ENCODE measurements at places on chromosomes 13 and 19. TPM values are rescaled to one million over a fixed set of nuclear protein-coding genes. Genes with fewer than 3 reads are reported as not detected.

The IGFL4 gene
- polyA plus RNA-seq = 0.35 TPM

The VAV1 gene
- polyA plus RNA-seq = 1.7 TPM

The SEMA6B gene
- polyA plus RNA-seq = 2.7 TPM

The GDF15 gene
- polyA plus RNA-seq = 2.6 TPM

The SNRNP70 gene
- polyA plus RNA-seq = 292 TPM

The ZNF682 gene
- 15.6 TPM for polyA plus RNA-seq

The TJP3 gene
- 6.5 TPM for polyA plus RNA-seq

The C5AR1 gene
- polyA plus RNA-seq = 4.6 TPM

The CACNG6 gene
- polyA plus RNA-seq = 0.71 TPM

DNA sequence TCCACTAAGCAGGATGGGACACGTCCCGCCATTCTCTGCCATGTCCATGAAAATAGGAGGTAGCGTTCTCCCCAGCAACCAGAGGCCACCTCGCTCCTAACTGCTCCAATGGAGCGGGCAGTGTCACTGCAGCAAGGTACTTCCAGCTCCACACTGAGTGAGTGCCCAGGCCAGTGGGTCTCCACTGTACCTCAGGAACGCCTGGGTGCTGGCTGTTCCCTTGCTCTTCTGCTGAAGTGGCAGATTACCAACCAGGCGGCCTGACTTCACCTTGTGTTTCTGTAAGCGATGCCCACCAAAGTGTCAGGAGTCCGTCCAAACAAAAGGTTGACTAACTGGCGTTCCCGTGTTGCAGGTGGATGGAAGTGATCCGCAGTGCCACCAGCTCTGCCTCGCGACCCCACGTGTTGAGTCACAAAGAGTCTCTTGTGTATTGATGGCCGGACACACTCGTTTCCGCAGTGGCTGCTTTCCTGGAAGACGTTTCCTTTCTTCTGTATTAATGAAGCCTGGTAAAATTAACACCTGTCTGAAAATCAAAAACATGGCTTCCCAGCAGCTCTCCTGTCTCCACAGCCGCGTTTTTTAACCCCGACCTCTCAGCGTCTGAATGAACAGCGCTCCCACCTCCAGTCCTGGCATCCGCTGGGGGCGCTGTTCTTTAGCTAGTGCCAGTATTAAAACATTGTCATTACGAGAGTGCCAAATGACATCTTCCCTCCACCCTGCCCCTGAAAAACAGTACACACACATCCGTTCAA, 128.8 kb downstream of the STK24 start:
- DNase-seq = no peak

DNA sequence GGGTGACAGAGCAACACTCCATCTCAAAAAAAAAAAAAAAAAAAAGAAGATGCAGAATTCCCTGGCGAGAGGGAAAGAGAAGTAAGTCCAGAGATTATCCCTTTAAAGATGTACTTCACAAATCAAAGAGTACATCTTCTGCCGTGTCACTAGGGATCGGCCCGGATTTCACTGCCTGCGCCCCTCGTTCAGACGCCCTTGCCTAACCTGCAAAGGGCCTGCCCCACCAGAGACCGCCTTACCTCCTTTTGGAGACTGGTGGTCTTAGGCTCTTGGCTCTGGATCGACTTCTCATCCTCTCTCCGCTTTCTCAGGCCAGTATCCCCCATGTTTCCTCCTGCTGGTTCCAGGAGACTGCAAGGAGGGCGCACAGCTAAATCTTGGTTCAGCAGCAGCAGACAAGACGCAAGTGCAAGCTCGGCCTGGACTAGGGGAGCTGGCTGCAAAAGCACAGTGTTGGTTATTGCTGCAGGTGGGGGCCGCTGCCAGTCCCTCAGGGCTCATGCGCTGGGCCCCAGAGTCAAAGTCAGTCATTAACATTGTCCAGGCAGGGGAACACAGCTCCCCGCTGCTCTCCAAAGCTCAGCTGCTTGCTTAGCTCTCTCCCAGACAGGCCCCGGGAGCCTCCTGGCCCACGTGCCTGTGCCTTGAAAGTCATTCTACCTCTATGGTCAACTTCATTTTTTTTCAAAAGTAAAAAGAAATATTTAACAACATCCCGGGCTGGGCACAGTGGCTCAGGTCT, 1.2 kb downstream of the SLC7A9 start:
- DNase-seq = no peak

DNA sequence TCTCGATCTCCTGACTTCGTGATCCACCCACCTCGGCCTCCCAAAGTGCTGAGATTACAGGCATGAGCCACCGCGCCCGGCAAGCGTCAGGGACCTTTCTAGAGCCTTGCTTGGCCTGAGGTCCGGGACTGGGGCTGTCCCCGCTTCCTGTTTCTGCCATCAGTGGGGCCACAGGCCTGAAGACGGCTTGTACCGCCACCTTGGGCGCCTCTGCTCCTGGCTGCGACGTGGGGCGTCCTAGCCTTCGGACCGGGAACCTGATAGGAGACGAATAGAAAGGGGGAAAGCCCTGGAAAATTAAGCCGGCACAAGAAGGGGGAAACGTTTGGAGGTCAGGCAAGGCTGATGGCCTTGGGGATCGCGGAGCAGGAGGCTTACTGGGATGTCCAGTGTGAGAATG, 35.1 kb downstream of the RNF6 start:
- DNase-seq = no peak

- no peak for DNase-seq
Observed at GRCh38 chr19:3224346-3225168, at the start of gene CELF5. TSS of gene CELF5 (plus strand) at chr19:3224661. CDS start at chr19:3224740, 79 bp downstream.

DNA sequence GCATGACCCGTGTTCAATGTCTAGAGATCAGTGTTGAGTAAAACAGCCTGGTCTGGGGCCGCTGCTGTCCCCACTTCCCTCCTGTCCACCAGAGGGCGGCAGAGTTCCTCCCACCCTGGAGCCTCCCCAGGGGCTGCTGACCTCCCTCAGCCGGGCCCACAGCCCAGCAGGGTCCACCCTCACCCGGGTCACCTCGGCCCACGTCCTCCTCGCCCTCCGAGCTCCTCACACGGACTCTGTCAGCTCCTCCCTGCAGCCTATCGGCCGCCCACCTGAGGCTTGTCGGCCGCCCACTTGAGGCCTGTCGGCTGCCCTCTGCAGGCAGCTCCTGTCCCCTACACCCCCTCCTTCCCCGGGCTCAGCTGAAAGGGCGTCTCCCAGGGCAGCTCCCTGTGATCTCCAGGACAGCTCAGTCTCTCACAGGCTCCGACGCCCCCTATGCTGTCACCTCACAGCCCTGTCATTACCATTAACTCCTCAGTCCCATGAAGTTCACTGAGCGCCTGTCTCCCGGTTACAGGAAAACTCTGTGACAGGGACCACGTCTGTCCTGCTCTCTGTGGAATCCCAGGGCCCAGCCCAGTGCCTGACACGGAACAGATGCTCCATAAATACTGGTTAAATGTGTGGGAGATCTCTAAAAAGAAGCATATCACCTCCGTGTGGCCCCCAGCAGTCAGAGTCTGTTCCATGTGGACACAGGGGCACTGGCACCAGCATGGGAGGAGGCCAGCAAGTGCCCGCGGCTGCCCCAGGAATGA, 1.5 kb upstream of the CEACAM5 start:
- no peak for DNase-seq

- no peak for DNase-seq
Observed at GRCh38 chr13:41470196-41470595, 12.8 kb downstream of the RGCC start.

- peak; percentile 88 for DNase-seq
Observed at GRCh38 chr13:74287724-74288169, 153.5 kb upstream of the KLF12 start.

DNA sequence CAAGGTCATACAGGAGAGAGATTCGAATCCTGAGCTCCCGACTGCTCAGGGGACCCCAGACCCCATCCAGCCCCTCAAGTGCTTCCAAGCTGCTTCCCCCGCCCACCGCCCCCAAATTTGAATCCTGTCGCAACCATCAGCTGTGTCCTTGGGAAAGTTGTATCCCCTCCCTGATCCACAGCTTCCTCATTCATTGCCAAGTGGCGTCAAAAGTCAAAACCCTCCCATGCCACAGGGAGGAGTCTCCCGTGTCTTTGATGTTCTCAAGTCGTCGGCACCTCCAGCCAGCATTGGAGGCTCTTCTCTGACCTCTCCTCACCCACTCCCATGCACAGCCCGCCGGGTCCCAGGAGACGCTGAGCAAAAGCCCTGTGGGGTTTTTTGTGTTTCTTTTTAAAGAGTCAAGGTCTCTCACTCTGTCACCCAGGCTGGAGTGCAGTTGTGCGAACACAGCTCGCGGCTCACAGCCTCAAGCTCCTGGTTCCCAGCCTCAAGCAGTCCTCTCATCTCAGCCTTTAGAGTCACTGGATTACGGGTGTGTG, 2.8 kb upstream of the IFI30 start:
- DNase-seq = no peak

DNA sequence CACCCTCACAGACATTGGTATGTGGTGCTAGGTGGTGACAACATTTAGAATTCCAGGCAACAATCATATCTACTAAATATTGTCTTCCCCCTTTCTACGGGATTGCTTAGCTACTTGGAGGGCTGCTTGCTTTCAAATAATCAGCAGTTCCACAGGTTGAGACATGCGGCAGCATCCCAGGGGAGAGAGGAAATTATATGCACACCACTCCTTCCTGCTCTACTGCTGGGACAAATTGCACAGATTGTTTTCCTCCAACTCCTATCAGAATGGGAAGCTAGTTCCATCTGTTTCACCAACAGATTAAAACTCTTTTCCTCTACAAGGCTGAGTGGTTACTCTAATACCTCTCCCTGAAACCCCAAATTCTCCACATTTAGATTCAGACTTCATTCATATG, 275.4 kb downstream of the DNAJC15 start:
- no peak for DNase-seq

GRCh38 chr13:27437126-27437525, 12.7 kb downstream of the GTF3A start:
- DNase-seq = no peak

DNA sequence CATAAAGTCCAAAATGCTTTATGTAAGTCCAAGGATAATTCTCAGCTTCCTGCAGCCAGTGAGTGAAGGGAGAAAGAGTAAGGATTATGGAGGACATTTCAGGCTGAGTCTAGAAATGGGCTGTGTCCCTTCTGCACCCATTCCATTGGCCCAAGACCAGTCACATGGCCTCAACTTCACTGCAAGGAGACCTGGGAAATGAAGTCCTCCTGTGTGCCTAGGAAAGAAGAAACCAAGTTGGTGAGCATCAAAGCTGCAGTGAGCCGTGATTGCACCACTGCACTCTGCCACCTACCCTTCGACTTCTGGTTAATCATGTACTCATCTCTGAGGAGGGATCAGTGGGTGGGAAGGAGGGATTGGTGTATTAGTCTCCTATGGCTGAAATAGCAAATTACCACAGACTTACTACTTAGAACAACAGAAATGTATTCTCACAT, 3.6 kb upstream of the CD37 start:
- no peak for DNase-seq

DNA sequence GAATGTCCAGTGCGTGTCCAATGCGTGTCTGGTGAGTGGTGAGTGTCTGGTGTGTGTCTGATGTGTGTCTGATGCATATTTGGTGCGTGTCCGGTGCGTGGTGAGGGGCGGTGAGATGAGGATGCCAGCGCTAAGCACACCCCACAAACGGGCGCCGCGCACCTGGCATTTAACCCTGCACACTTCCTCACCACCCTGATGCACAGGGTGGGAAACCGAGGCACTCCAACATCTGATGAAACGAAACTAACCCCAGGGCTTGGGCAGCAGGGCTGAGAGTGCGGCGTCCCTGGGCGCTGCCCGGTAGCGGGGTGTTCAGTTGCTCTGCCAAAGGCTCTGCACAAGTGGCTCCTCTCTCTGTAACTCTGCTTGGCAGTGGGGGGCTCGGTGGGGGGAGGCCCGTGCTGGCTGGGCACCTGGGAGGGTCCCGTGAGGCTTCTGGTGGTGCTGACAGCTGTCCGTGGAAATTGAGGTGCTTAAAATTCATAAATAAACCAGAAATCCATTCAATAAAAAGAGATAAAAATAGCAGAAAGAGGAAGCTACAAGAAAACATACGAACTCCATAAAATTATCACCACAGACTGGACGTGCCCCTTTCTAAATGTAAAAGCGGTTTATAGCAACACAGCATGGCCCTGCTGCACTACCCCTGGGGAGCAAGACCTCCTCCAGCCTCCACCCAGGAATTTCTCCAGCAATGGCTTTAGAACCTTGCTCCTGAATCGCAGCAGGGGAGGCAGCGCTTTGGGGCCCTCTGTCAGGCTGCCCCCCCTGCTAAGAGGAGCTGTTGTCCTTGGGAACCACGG, 76.0 kb downstream of the RASA3 start:
- DNase-seq = no peak

- no peak for DNase-seq
Observed at GRCh38 chr19:12995596-12996405, 526 bp downstream of the NFIX start.

DNA sequence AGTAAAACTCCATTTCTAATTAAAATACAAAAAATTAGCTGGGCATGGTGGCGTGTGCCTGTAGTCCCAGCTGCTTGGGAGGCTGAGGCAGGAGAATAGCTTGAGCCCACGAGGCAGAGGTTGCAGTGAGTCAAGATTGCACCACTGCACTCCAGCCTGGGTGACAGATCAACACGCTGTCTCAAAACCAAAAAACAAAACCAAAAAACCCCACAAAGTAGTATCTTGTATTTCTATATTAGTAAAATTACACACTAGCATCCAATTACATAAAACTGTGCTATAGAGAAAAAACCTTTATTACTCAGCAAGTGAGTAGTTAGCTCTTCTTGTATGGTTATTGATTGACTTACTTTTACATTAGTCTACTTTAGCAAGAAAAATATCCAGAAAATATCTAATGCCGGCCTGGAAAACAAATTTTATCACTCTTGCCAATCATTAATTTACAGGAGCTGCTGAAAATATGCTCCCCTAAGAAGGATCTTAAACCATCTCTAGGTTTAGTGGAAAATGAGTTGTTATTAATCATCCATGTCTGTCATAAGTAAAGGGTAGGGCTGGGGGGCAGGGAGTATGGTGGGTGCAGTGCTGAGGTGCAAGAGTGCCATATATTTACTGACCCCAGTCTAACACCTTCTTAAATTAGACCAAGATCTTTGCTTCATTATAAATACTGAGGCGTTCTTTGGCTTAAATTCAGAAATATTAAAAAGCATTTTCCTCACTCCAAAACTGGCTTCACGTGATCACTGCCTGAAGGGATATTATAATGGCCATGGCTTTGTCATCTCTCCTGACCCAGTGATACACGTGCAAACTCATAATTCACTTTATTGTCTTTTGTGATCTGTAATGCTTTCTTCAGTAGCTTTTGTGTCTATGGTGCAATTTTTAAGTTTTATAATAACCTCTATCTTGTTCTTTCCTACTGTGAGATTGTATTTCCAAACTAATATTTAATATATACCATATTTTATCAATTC, 44.1 kb downstream of the UBL3 start:
- DNase-seq = no peak

DNA sequence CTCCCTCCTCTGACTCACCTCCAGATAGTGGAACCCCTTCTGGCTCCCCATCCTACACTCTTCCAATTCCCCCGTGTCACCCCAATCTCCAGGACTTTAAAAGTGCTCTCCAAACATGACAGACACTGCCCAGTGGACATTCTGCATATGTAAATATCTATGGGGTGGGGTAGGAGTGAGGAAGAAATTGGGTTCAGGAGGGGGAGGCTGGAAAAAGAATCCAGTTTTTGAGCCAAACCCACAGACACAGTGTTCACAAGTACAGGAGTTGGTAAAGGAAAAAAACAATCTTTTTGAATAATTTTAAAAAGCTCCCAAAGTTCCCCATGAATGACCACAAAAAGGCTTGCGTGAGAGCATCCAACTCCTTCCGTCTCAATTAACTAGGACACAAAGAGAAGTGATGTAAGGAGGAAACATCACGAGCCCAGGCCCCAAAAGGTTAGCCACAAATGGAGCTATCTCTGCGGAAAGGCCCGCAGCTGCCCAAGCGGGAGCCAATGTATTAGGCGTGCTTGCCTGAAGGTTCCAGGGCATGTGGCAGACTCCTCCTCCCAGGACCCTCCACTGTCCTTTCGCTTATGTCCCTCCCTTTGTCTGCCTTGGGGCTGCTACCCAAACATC, 18.0 kb downstream of the ZC3H4 start:
- DNase-seq = no peak
